ENCODE measurements at places on chromosomes 7 and 10.
A peak's percentile ranks its signal among the peaks of the same experiment; 100 is the strongest.

DNA sequence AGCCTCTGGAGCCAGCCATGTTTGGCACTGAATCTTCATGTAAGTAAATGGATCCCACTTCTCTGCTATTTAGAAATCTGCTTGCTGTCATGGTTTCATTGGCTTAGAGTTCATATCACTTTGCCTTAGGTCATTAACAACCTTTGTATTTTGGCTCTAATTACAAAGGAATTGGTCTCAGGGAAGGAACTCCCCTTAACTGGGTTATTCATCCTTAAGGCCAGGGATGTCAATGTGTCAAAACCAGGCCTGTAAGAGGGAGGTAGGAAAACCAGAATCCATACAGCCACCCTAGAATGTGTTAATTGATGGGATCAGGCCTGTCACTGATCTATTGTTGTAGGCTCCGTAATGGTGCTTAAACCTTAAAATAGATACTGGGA lies 67.3 kb downstream of the ST7 start:
- DNase-seq: no peak

- DNase-seq: no peak
Measured at GRCh38 chr7:41567731-41568114, 135.2 kb downstream of the INHBA start.

DNA sequence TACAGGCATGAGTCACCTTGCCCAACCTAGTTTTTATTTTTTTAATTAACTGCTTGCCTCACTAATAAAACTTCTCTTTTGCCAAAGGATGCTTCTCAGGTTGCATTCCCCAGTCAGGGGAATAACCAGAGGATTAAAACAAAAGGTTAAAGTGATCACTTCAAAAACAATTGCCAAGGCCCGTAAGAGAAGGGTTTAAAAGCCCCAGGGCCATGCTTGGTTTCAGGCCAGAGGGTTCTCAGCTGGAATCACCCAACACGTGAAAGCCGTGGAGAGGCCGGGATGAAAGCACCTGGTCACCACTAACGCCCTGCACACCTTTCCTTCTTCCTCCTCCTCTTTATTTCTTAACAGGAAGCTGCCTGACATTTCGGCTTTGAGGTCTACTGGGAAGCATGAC lies 587.5 kb downstream of the PTPRN2 start:
- no peak for DNase-seq

DNA sequence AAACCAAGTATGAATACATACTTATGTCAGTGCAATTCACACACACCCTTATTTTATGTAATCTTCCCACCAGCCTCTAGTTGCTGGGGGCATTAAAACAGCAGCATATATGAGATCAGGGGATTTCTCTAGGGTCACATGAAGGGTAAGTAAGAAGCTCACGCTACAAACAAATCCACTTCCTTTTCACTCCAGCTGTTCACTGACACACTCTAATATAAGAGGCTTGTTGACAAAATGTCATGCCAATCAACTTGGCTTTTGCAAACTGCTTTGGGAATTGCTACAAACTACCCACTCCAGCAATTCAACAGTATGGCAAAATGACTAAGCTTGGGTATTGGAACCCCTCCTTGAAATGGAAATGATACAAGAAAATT lies 10.3 kb downstream of the FAM3C start:
- peak; percentile 3 for DNase-seq

DNA sequence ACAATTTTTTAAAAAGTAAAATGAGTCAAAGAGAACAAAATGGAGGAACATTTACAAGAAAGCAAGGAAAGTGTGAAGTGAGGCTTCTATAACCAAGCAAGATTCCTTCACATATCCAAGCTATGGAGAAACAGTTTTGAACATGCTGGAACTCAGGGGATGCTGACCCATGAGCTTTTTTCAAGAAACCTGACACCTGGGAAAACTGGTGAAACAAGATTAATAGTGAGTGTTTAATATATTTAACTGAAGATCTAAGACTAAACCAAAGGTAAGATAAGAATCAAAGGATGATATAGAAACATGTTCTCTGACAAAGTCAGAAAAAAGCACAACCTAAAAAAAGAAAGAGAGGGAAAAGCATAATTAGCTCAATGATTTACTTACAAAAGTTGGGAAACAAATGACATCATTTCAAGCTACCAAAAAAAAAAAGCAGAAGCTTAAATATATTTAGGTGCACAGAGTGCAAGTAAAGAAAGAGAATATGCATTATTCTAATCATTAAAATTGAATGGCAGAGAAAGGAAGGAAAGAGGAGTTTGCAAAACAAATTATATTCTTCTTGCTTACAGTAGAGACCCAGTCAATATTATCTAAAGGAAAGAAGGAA lies 24.9 kb downstream of the C7orf25 start:
- no peak for DNase-seq

DNA sequence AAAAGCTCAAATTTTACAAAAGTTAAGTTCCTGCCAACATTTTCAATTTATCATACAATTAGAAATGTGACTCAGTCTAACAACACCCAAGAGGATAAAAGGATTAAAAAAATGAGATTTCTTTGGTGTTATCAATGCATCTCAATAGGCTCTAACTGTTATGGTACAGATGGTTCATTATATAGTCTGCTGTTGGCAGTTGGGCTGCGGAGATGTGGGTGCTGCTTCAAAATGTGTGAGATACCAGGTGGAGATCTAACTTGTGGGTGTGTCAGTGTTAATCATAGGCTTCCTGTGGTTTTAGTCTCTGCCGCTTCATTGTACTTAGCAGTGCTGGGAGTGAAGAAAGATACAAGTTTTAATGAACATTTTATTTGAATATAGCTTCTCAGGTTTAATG lies 231.2 kb downstream of the EXOC4 start:
- peak; percentile 9 for DNase-seq

Measured in central memory CD4-positive, alpha-beta T cell (primary cell).